ENCODE measurements at places on chromosomes 1 and 21. TPM values are rescaled to one million over a fixed set of nuclear protein-coding genes. Genes with fewer than 3 reads are reported as not detected.

RNU5D-1 gene
- not detected for total RNA-seq

CFHR1 gene
- 1.7 TPM for total RNA-seq

SPOCD1 gene
- 9.0 TPM for total RNA-seq

MCOLN2 gene
- total RNA-seq, result 3.9 TPM

TOR1AIP1 gene
- total RNA-seq, result 68.4 TPM

LCE1A gene
- total RNA-seq, result not detected

PTGS2 gene
- total RNA-seq, result 10.3 TPM

TRIM58 gene
- 3.2 TPM for total RNA-seq

C1orf94 gene
- total RNA-seq, result not detected

DIRAS3 gene
- 2.2 TPM for total RNA-seq

AK5 gene
- 2.1 TPM for total RNA-seq

NR1I3 gene
- total RNA-seq, result not detected

ODF2L gene
- 39.4 TPM for total RNA-seq

ECM1 gene
- 57.6 TPM for total RNA-seq

DNA sequence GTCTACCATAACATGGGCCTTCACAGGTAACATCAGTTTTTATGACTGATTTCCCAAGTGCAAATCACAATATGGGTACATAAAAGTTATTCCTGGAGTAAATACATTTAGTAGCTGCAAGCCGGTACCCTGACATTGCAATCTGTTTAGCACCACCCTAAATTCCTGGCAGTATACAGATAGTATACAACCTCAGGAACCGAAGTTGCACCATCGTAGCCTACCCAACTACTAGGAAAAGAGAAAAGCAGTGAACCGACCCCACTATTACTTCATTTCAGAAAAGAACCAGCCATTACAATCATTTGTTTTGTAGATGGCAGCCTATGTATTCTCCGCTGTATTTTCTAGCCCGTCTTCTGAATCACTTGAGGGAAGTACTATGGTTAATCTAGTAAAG, 1.1 kb downstream of the ADIPOR1 start:
- DNase-seq, result no peak

DNA sequence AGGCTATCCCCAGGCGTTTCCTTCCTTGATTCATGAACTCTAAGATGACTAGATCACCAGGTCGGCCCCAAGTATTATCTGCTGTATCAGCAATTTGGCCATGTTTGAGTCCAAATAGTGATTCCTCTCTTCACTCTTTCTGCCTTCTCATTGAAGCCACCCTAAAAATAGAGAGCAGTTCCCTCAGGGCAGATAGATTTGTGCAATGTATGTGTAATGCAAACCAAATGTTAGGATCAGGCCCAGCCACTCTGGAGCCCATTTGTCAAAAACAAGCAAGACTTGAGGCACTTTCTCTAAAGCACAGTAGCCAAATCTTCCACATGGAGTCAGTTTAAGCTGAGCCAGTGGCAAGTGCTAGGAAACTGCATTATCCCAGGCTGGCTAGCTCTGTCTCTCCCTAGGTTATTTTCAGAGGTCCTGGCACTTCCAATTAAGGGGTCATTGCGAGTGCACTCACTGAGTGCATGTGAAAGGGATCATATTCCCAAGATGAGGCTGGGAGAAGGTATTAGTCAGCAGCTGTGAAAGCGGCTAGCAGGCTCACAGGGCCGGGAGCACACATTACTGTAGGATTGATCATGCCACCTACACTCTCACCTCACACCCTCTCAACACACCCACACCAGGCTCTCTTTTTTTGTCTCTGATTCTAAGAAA, 97.9 kb upstream of the RAB3GAP2 start:
- no peak for DNase-seq

DNA sequence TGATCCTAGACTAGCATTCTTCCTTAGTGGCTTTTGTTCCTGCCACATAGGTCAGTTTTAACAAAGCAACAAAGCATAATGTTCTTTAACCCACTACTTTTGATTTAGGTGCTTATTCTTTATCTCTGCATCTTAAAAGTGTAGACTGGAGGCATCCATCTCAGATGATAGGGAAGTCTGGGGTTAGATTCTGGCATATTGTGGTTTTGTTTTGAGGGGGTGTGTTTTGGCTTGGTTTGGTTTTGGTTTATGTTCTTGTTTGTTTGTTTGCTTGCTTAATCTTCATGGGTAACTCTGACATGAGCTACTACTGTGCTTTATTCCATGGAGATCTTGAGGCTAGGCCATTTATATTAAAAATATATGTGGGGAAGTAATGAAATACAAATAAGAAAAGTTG, 40.3 kb upstream of the MYOCOS start:
- no peak for DNase-seq

- no peak for DNase-seq
These were observed 32.6 kb downstream of the PIGM start for GRCh38 chr1:159999204-159999603.

DNA sequence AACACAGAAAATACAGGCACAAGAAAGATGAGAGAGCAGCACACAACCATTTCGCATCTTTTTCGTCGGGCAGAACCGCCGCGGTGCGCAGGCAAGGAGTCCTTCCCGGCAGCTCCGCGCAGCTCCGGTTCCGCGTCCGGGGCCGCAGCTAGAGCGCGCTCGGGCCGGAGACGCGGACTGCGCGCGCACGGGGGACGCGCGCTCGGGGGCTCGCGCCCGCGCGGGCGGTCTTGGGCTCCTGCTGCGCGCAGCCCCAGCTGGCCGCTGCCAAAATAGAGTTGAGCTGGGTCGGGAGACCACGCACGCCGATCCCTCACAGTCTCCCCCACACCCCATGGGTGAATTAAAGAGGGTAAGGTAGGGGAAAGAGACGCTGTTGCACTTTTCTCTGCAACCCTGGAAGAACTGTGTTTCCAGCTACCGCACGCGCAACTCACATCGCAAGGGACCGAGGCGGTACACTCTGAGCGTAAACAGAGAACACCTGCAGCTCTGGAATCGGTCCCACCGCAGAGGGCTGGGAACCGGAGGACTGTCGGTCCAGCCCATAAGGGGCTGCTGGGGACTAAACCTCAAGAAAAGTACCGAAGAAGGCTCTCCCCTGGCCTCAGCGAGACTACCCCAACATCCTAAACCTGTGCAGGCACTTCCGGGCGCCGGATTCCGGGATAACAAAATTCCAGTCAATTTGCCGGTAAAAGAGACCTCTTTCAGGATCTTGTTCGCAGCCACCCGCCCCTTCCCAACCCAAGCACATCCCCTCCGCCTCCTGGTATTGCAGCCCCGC, 1.7 kb downstream of the NR5A2 start:
- DNase-seq, result peak; percentile 46

DNA sequence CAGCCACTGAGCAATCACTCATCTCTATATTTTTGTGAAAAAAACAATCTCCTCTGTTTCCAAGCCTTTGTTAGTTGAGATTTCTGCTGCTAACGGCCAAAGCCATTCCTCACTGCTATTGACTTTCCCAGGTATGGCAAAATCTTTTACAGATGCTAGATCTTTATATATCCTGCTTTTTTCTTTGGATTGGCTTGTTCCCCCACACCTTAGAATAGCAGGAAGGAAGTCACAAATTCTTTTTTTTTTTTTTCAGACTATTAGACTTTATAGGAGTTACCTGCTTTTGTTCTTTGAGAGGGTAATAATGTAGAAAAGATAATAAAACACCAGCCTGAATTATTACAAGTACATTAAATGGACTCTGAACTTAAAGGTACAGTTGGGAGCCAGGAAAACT, 24.2 kb downstream of the SYF2 start:
- no peak for DNase-seq

DNA sequence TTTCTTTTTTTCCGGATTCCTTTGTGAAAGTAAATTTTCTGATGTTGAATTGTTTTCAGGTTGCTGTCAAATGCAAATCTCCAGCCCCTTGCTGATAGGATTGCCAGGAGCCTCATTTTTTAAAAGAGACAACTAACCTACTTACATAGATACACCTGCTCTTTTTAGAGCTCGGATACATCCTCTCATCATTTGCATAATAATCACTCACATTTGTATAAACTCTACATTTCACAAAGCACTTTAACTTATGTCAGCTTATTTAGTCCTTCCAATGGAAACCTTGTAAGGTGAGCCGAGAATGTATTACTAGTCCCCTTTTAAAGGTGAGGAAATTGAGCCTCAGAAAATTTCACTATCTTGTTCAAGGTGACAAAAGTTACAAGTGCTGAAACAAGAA, 84.8 kb downstream of the KCTD3 start:
- no peak for DNase-seq

GRCh38 chr1:200165493-200166220, 138.1 kb downstream of the NR5A2 start:
- no peak for DNase-seq

DNA sequence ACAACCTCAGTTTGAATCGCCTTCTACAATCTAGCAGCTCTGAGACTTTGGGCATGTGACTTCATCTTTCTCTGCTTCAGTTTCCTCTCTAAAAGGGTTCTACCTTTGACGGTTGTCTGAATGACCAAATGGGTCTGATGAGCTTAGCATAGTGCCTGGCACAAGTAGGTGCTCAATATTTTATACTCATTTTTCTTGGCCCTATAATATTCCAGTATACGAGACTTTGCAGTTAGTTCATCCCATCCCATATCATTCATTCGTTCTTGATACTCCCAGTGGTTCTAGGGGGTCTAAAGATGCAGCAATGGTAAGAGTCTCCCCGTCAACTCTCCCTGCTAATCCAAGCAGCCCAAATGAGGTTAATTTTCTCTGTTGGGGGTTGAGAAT, 67.6 kb downstream of the ALPL start:
- no peak for DNase-seq

GRCh38 chr1:185159966-185160365, 3.0 kb downstream of the SWT1 start:
- no peak for DNase-seq

DNA sequence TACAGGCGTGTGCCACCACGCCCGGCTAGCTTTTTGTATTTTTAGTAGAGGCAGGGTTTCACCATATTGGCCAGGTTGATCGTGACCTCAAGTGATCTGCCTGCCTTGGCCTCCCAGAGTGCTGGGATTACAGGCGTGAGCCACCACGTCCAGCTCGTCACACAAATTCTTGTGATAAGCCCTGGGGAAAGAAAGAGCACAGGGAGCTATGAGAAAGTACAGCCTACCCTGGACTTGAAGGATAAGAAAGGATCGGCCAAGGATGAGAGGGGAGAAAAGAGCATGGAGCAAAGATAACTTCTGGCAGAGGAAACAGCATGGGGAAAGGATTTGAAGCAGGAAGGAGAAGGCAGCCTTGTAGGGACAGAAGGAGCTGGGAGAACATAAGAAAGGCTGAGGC, 29.2 kb downstream of the SESN2 start:
- DNase-seq, result no peak

DNA sequence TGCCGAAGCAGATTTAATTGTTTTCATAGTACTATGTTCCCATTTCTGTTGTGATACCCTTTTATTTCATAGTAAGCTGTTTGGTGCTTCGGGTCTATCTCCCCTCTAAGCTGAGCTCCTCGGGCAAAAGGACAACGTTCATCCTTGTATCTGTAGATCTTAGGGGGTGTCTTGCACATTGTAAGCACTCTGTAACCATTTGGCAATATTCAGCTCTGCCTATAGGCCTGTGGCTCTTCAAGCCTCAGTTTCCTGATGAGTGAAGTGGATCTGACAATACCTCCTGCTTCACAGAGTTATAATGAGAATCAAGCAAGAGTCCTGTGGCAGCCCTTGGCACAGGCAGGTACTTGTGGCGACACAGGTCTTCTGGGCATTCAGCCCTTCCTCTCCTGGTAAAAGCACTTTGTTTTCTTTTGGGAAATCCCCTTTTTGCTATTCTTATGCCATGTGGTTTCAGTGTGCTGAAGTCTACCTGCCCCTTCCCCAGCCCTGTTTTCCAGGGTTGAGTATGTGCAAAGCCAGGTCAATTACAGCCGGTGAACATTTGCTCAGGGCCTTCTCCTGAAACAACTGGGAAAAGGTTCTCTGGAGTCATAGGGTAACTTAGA, 8.5 kb upstream of the EXO1 start:
- DNase-seq, result no peak

GRCh38 chr1:117638759-117639158, 32.9 kb downstream of the TENT5C start:
- no peak for DNase-seq

- DNase-seq, result peak; percentile 92
These were observed 5.6 kb upstream of the FAM131C start for GRCh38 chr1:16078925-16079656.

DNA sequence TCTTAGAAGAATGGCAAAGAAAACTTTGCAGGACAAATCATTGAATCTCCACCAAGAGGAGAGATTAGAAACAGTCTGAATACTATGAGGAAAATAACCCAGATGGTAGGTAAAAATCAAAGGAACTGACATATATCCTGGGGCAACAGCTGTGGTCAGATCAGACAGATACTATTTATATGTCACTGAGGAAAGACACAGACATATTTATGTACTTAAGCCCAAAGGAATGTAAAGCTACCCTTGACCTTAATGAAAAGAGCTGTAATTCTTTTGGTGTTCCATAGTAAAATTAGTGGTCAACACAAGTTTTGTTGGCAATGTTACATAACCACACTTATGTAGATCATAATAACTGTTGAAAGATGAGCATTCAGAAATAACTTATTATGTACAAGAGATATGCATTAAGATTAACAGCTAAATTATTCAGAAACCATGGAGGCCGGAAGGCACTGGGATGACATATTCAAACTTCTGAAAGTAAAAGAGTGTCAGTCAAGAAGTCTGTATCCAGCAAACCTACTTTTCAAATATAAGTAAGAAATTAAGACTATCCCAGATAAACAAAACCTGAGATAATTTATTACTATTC, 166.1 kb upstream of the SAMSN1 start:
- no peak for DNase-seq

DNA sequence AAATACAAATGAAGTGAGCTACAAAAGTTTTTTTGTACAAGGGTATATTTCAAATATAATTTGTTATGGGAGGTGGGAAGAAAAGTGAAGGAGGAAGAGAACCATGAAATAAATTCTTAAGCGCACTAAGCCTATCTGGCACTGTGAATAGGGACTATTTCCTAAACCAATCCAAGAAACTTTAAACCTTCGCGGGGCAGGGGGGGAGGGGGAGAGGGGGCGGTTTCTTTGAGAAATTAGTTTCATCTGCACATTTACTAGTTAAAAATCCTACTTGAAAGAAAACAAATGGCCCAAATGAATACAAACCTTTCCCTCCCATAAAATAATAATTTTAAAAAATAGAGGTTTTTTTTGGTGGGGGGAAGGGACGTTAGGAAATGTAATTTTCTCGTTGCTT, 364 bp downstream of the GOLPH3L start:
- DNase-seq, result no peak

DNA sequence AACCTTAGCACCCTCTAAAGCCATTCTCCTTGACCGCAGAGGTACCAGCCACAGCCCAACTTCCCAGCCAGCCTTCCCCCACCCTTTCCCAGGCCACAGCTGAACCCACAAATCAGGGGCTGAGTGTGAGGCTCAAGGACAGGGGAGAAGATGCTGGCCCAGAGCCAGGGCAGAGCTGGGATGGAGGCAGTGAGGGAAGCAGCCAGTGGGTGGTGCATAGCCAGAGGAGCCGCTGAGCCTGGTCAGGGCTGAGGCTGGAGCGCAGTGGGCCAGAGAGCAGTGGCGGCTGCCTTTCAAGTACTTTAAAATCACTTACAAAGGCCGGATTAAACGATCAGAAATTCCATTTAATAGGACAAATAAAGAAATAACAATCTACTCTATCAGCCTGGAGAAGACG, 36.3 kb downstream of the DMAP1 start:
- no peak for DNase-seq

GRCh38 chr1:53369761-53370160, 41.9 kb upstream of the LRP8 start:
- peak; percentile 9 for DNase-seq

- DNase-seq, result peak; percentile 88
These were observed 95.3 kb downstream of the FOXD2 start for GRCh38 chr1:47532921-47533792.

Data from aorta (tissue), 5 donors.